Activated CD8-positive, alpha-beta T cell treated with anti-CD3 and anti-CD28 coated beads, Interleukin-2, amount 10 ng/mL, durations not matched to agents 7 days and 5 days (primary cell): ENCODE measurements at places on chromosomes 4 and X. TPM values are rescaled to one million over a fixed set of nuclear protein-coding genes. Genes with fewer than 3 reads are reported as not detected.
A peak's percentile ranks its signal among the peaks of the same experiment; 100 is the strongest.

GRCh38 chr4:155774033-155774432, 15.2 kb downstream of the GUCY1B1 start:
- no peak for DNase-seq

DNA sequence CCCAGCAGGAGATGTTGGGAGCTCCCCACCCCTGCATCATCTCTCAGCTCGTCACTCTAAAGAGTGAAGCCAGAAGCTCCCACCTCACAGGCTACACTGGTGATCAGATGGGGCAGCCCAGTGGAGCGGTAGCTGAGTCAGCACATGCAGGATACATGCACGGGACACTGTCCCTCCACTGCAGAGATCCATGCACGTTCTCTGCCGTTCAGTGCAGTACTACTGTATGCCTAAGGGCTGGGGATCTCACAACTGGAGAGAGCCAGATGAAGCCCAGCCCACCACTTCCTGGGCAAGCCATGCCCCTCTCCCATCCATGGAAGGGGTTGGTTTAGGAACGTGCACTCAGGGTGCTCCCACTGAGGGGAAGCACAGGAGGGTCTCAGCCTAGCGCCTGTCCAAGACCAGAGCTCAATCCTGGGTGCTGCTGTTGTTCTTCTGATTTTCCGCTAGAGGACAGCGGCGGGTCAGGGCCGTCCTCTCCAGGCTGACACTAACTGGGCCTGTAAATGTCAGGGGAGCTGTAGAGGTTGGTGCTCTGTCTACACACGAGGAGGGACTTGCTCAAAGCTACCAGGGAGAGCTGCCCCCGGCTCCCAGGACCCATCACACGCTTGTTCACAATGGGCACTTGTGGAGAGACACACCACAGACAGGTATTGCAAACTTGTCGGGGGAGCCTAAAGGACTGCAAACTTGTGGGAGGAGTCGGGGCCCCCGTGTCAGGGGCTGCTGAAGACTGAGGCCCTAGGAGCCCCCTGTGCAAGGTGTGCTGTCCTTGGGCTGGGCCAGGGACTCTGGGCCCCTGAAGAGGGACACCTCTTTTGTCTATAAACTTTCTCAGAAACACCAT, 18.2 kb upstream of the ABLIM2 start:
- peak; percentile 59 for DNase-seq

- no peak for DNase-seq
Measured at GRCh38 chrX:64885850-64886249, 90.4 kb downstream of the ZC4H2 start.

The CT45A2 gene
- not detected for total RNA-seq

DNA sequence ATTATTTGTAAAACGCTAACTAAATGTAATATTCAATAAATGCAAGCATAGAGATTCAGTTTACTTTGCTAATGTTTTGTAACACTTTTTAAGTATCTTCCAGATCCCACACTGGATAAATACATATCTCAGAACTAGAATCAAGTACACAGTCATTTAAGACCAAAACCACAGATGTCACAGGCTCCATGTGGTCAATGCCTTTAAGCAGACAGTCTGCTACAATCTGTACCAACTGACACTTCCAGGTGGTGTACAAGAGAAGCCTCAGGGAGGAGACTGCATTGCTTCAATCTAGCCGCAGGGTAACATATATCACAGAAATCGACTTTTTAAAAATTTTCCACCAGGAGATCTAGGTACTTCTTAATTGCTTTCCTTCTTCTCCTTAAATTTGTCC, 229.6 kb upstream of the DIAPH2 start:
- no peak for DNase-seq

GRCh38 chr4:17370818-17371217, 141.1 kb downstream of the QDPR start:
- no peak for DNase-seq

The TLR8 gene
- total RNA-seq: not detected

DNA sequence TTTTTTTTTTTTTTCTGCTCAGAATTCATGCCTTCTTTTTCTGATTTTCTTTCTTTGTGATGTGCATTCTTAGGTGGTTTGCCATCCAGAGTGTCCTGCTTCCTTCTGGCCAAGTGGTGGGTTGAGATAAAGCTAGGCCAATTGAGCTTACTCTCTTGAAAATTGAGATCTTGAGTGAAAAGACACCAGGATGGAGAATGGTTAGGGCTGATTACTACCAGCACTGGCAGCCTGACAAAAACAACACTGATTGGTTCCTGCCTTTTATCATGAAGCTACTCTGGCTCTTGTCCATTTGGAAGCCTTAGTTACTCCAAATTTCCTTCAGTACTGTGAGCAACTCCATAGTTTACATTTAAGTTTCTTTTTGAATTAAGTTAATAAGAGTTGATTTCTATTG, 404.0 kb downstream of the PPARGC1A start:
- DNase-seq: no peak
